EH (cell line): ENCODE measurements at places on chromosomes 6 and 20.

DNA sequence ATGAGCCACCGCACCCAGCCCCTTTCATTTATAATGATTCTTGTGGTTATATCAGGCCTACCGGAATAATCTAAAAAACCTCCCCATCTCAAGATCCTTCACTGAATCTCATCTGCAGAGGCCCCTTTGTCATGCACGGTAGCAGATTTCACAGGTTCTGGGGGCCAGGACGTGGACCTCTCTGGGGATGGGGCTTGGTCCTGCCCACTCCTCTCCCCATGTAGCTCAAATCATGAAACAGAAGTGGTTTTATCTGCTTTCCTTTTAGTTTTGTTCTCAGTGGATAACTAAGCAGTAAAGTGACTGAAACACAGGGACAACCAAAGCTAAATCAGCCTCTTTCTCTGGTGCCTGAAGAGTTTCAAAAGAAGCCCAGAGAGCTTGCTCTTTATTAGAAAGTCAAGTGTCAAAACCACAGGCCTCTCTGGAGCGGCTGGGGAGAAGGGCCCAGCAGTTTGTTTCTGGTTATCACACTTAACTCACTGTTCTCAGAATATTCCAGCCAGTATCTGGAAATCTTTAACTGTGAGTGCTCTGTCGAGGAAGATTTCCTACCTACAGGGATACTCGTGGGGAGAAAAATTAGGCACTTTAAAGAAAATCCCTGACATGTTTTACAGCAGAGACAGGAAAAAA, 60.6 kb upstream of the FAM184A start:
- no peak for DNase-seq

- DNase-seq = no peak
Observed at GRCh38 chr6:2730353-2731107, 20.2 kb downstream of the MYLK4 start.

GRCh38 chr20:38321959-38322598, 18.1 kb downstream of the BPI start:
- DNase-seq = peak; percentile 76

DNA sequence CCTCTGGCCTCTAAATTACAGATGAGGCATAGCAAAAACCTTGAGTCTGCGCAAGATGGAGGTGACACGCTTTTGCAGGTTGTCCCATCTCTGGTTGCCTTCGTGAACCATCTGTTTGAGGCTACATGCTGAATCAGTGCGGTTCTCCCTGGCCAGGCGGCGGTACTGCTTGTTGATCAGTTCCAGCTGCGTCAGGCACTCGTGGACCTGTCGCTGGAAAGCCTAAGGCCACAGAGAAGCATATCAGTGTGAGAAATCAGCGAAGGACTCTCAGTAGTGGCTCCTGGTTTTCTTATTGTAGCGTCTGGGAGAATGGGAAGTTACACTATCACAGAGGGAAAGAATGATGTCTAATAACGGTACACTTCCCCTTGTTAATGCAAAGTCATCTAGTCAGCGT, 344.4 kb downstream of the ESR1 start:
- DNase-seq = peak; percentile 41

- DNase-seq = no peak
Observed at GRCh38 chr6:34045771-34046170, 100.1 kb downstream of the GRM4 start.

DNA sequence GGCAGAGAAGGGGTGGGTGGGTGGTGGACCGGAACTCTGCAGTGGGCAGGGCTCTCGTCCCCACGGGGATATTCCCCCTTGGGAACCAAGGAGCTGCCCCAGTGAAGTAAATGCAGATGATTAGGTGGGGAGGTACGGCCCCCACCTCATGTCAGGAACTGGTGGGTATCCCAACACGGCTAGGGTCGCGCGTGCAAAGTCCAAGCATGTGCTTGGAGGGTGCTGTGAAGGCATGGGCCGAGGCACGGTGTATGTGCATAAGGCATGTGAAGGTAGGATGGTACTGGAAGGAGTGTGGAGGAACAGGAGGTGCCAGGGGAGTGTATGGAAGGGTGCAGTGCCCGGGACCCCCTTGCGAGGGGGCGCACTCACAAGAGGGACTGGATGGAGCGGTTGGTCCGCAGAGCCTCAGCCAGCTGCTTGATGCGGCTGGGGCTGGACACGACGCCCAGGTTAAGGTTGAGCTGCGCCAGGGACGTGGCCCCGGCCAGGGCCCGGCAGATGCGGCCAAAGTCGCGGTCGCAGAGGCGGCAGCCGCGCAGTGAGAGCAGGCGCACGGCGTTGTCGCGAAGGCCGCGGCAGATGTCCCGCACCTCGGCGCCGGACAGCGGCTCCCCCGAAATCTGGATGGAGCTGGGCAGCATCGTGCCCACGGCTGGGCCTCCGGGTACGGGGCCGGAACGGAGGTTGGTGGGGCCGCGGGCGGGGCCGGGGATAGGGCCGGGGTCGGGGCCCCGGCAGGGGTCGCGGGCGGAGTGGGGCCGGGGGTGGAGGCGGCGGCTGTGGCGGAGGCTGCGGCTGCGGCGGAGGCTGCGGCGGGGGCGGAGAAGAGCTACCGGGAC, 783 bp downstream of the LRRC73 start:
- no peak for DNase-seq

- peak; percentile 12 for DNase-seq
Observed at GRCh38 chr20:62159839-62160238, 16.3 kb downstream of the SS18L1 start.

- DNase-seq = no peak
Observed at GRCh38 chr6:75201901-75202672, 3.8 kb downstream of the COL12A1 start.

- no peak for DNase-seq
Observed at GRCh38 chr20:55365745-55366144, 639.6 kb downstream of the CBLN4 start.
